ENCODE measurements at places on chromosomes 5 and 9. TPM values are rescaled to one million over a fixed set of nuclear protein-coding genes. Genes with fewer than 3 reads are reported as not detected.
A peak's percentile ranks its signal among the peaks of the same experiment; 100 is the strongest.

Gene LHX3
- not detected for total RNA-seq

GRCh38 chr9:87629104-87629503 lies 96.8 kb upstream of the CTSL start:
- DNase-seq, result no peak

GRCh38 chr5:141508798-141509611 lies 20.1 kb downstream of the PCDHGC5 start:
- peak; percentile 93 for DNase-seq

- no peak for DNase-seq
These were observed 138.2 kb downstream of the FGF1 start for GRCh38 chr5:142547445-142548380.

DNA sequence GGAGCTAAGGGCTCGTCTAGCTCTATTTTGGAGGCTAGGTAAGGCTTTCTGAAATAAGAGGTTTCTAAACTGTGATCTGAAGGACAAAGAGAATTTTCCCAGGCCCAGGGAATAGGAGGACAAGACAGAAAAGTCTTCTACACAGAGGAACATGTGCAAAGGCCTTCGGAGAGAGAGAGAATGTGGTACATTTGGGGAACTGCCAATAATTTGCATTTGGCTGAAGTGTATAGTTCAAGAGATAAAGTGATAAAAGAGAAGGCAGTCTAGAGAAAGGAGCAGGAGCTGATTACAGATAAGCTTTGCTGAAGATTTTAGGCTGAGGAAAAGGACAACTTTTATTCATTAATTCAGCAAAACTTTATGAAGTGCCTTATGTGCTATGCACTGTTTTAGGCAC lies 214.4 kb upstream of the ELL2 start:
- no peak for DNase-seq

Data from A172 (cell line).